DMS 273 treated with DMSO at 0.1 percent for 48 hours (cell line): ENCODE measurements at places on chromosomes 13 and 19.

GRCh38 chr19:3826163-3826562 lies 40.0 kb upstream of the MATK start:
- no peak for DNase-seq

- no peak for DNase-seq
These were observed 2.2 kb upstream of the RAB11B start for GRCh38 chr19:8387688-8388611.

- no peak for DNase-seq
These were observed 36.9 kb upstream of the GRTP1 start for GRCh38 chr13:113400621-113401451.

DNA sequence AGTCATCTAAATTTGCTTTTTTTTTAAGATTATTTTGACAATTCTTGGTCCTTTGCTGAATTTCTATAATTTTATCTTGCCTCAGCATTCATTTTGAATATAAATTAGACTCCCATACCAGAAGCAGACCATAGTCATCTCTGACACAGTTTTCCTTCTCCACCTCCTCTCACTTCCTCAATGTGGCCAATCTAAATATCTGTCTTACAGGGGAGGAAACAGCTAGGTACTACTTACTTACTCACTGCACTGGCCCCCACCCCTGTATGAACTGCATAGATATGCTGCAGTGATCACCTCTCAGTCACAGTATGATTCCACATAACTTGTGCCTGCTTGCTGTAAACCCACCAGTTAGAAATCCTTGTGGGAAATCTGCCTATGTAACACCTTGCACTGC lies 665.6 kb downstream of the FGF9 start:
- DNase-seq: no peak

DNA sequence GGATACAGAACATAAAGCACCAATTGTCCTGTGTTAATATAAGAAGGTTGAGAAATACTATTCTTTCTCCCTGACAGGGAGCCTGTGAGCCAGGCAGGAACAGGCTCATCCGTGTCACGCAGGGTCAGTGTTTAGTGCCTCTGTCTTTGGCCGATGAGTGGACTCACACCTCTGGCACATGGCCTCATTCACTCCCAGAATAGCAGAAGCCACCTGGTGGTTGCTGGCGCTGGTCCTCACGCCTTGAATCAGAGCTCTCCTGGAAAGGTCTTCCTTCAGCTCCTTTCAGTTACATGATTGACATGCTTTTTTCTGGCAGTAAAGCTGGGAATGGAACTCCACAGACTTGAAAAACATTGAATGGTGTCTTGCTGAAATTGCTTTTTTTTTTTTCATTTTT lies 28.1 kb upstream of the SIAH3 start:
- DNase-seq: peak; percentile 4

GRCh38 chr13:30148786-30149185 lies 158.6 kb downstream of the KATNAL1 start:
- DNase-seq: no peak
